Activated CD8-positive, alpha-beta memory T cell treated with anti-CD3 and anti-CD28 coated beads for 4 hours (primary cell): ENCODE measurements at places on chromosomes 2 and 18.

DNA sequence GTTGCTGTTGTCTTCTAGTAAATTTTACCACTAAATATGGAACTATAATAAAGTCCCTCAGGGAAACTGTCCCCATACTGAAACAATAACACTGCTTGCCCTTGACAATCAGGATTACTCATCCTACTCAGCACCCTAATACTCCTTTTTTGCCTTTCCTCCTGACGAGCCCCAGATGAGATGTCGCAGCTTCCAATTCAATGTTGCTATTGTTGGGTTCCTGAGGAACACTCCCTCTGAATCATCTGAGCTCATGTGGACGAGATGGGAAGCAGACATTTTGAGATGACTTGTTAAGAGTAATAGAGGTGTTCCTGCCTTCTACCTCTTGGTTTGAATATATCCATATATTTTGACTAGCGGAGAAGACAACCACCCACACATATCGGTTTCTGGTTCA is 187.8 kb upstream of the FAM98A start:
- no peak for DNase-seq

GRCh38 chr2:33498291-33498956 is 22.0 kb downstream of the RASGRP3 start:
- no peak for DNase-seq

DNA sequence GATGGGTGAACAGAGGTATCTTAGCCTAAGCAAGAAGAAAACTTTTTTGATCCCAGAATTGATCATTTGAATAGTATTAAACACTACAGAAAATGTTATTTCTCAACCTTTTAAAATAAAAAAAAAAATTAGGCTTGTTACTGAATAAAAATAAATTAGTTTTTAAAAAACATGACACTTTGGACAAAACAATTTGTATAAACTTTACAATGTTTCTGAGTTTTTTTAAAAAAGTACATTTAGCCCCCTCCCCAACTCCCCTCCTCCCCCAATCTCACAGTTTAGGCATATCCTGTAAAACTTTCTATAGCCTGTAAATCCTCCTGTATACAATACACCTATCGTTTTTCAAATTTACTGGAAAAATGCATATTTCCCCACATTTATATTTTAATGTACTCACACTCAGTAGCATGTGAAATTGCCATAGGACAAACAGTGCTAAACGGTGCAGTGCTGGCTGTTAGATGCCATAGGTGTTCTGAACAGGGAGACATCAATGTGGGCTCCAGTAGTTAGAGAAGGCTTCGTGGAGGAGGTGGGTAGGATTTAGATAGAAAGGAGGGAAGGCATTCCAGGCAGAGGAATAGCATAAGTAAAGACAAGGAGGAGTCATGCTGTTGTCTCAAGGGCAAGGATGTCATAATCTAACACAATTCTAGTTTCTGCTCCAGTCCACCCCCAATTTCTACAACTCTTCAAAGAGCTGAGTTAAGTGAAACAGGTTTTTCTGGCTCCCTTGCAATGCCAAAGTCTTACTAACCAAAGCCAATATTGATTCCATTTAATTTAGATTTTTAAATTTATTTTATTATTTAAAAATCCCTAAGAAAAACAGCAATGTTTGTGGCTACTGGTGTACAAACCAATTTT is 50.9 kb downstream of the SP3 start:
- DNase-seq: no peak

DNA sequence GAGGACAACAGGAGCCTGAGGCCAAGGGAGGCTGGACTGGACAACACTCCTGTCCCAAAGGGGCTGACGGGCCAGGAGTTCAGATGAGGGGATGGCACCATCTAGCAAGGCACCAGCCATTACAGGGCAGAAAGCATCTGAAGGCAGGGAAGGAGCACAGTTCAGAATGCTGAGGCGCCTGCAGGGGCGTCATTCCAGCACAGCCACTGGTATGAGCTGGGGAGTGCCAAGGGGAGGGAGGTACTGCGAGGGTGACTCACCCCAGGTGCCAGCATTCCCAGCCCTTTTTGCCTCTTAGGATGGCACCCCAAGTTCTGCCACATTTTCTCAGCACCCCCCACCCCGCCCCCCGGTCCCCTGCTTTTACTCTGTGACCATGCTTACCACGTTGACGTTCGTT is 129.8 kb upstream of the EPAS1 start:
- DNase-seq: no peak

DNA sequence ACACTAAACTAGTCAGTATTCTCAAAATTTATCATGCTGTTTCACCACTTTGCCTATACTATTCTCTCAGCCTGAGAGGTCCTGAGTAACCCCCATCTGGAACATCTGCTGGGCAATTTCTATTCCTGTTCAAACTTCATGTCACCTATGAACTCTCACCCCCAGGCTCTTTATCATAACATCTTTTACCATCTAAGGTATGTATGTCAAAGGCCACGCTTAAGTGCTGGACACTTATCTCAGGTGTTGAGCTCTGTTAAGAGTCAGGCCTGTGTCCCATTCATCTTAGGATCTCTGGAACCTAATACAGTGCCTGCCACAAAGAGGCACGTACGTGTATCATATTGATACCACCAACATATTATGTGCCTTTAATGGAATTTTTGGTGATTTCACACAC is 4.9 kb downstream of the AAK1 start:
- DNase-seq: no peak

- DNase-seq: no peak
Observed at GRCh38 chr2:213934560-213934959, 476.3 kb upstream of the VWC2L start.
